ENCODE measurements at places on chromosomes 3 and 15.

DNA sequence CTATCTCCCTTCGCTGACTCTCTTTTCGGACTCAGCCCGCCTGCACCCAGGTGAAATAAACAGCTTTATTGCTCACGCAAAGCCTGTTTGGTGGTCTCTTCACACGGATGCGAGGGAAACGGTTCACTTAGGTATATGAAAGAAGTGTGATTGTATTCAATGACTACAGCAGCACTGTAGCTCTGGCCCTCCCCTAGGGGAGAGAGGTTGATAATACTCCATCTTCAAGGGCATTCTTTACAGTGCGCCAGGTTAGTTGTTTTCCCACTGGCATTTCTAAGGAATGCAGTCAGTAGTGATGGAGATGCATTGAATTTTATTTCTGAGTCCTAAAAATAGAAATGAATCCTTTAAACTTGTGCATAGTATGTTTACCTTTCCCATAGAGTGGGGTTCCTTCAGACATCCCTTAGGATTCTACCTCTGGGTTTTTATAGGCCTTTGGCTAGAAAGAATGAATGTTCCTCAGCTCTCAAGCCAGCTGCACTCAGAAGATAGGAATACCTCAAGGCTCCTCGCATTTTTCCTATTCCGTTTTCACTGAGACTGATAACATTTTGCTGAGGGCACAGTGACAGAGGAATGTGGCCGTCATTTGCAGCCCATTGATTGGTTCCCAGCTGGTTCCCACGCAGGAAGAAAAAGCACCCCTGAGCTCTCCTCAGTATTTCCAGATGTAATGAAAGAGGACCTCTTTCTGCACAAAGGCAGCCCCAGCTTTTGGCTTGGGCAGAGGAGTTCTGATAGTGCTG, 131.8 kb upstream of the C2CD4B start:
- no peak for DNase-seq

DNA sequence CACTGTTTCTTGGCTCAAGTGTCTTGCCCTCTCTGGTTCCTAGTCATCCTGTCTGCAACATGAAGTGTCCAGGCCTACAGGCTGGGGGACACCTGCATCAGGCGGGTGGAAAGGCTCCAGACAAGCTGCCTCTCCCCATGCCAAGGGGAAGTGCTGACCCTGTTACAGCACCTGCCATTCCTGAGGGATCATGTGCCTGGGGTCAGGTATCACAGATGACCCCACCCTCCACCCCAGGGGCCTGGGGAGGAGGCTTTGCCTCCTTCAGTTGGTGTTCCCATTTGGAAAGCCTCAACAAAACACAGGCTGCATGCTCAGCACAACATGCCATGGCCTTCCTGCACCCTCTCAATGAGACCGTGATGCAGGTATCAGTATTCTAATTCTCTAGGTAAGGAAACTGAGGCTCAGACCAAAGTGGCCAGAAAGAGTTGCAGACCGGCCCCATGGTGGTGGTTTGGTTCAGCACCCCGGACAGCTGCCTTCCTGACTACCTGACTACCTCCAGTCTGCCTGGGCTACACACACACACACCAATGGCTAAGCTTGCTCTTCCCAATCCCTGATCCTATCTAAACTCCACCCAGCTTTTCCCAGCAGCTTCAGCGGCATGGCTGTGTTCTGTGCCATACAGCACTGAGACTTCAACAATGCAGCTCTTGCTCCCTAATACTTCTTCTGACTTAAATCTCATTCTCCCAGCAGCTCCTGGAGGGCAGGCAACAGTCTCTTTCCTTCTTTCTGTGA, 69.7 kb upstream of the LINGO1 start:
- peak; percentile 46 for DNase-seq

- DNase-seq: no peak
These were observed 399.1 kb downstream of the SI start for GRCh38 chr3:164679245-164679644.

DNA sequence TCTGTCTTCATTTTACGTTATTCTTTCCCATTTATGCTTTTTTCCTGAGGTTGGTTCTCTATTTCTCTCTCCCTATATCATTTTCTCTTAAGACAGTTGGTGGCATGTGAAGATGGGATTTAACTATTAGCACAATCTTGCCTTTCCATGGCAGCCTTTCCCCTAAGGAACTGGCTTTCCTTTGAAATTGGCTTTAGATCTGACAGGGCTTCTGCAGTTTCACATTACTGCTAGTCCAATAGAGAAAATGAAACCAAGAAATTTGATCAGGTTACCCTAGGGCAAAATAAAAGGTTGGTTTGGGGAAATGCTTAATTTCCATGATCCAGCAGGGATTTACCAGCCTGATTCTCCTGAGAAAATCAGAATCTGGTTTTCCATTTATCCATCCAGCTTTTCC, 22.7 kb upstream of the CHL1 start:
- DNase-seq: no peak

- no peak for DNase-seq
These were observed 107.8 kb downstream of the SLCO3A1 start for GRCh38 chr15:91961357-91961756.

DNA sequence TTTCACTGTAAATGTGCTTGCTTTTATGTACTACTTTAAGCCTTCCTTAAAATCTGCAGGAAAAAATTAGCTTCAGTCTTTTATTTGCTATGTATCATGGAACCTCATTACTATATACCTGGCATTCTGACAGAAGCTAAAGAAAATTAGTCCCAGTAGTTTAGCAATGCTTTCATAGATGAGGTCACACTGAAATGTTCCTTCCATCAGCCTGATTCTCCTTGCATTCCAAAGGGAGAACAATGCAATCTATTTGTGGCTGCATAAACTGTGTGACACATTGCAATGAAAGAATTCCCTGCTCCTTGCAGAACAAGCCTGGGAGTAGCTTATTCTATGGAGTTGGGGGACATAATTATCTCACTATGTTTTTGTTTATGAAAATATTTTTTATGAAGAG, 691.5 kb upstream of the ARPP21 start:
- DNase-seq: peak; percentile 0

GRCh38 chr3:174191380-174191779, 667.8 kb upstream of the NAALADL2 start:
- DNase-seq: no peak

DNA sequence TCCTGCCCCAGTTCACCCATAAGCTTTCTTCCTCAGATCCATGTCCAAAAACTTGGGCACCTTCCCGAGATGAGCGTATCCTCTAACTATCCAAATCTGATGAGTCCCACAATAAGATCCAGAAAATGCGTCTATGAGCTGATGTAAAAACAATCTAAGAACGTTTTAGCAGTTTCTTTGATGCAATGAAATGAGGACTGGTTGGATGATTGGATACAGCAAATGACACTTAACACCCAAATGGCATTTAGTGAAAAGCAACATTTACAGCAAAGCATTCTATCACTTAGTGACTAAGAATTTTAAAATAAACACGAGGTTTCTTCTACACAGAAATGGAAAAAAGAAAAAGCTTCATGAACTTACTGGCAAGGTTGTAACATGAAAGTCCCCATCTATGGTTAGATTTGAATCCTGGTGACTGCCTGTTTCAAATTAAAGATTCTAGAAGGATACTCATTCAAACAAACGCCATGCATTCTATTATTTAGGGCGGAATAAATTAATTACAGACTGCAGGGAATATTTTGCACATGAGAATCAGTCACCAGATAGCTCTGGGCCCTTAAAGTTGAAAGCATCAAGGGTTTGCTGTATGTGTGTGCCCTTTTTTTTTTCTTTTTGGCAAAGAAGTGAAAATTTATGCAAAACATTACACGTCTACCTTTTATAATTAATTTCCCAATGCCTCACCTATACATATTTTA, 598.6 kb downstream of the FOXP1 start:
- peak; percentile 62 for DNase-seq

DNA sequence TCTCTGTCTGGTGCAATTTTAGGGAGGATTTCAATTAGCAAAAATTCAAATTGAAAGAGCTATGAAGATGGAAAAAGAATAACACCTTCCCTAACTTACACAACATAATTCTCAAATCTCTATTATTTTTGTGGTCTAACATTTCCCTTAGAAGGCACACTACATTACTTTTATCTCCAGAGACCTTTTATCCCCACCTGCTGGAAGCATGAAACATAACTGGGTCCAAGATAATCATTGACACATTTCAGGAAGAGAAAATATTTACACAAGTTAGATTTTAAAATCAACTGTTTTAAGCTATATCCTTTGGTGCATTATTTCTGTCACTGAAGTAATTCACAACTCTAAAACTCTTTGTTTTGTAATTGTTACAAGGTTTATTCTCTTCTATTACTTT, 779.5 kb downstream of the ROBO1 start:
- peak; percentile 50 for DNase-seq

- DNase-seq: no peak
These were observed 8.6 kb downstream of the WDR73 start for GRCh38 chr15:84645496-84645895.

DNA sequence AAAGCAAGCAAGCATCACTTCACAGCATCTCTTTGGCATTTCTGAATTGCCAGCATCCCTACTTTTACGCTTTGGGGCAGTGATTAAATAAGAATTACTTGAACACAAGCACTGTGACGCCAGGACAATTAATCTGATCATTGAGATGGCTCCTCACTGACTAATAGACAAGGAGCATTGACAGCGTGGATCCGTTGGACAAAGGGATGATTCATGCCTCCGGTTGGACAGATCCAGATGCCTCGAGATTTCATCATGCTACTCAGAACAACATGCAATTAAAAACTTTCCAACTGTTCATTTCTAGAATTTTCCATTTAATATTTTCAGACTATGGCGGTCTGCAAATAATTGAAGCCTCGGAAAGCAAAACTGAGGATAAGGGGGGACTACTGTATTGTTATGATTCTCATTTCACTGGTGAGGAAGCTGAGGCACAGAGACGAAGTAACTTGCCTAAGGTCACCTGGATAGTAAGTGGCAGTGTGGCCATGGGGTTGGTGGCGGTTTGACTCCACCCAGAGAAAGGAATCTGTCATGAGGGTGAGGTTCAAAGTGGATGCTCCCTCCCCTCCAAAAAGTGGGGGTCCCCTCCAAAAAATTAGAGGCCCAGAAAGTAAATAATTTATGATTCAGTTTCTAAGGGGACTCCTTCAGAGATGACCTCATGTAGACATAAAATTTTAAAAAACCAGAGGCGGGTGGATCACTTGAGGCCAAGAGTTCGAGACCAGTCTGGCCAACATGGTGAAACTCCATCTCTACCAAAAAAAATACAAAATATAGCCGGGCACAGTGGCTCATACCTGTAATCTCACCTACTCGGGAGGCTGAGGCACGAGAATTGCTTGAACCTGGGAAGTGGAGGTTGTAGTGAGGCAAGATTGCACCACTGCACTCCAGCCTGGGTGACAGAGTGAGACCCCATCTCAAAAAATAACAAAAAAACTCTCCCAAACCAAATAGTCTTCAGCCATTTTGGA, 12.3 kb upstream of the PGPEP1L start:
- DNase-seq: peak; percentile 95

DNA sequence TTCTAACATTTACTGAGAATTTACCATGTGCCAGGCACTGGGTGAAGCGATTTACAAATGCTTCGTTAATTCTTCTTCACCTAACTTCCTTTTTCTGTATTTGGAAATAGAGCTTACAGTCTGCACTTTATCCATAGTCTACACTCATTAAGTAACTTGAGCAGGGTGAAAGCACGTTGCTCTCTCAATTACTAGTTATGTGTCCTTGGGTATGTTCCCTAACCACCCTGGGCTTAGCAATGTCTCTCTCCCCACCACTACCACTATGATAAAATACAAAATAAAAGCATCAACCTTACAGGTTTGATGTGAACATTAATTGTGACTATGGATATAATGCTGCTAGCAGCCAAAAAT, 172.9 kb upstream of the SLC2A2 start:
- no peak for DNase-seq

DNA sequence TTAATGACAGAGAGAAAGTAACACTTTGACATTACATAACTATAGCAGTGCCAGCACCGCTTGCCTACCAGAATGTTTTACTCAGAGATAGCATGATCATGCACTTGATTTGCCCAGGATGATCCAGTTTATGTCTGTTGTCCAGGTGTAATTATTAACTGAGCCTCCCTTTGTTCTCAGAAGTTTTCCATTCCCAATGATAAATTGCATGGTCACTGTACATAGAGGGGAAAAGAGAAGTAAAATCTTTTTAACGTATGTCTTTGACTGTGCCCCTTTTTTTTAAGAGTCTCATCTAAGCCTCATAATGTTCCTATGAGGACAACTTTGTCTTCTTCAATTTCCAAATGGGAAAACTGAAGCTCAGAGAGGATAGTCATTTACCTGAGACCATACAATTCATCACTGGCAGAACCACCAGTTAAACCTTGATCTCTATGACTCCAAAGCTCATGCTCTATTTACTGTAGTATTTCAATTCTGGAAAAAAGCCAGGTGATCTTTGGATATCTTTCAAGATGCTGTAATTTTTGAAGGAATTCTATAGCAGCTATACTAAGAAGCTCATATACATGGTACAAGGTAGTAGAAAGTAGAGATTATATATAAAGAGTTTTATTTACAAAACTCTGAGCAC, 25.1 kb downstream of the C3orf85 start:
- no peak for DNase-seq

- DNase-seq: peak; percentile 57
These were observed at the start of gene FAM174B for GRCh38 chr15:92655178-92655995. TSS of gene FAM174B (minus strand) at chr15:92655775.

GRCh38 chr3:37892927-37893600, 31.4 kb downstream of the CTDSPL start:
- DNase-seq: peak; percentile 6

DNA sequence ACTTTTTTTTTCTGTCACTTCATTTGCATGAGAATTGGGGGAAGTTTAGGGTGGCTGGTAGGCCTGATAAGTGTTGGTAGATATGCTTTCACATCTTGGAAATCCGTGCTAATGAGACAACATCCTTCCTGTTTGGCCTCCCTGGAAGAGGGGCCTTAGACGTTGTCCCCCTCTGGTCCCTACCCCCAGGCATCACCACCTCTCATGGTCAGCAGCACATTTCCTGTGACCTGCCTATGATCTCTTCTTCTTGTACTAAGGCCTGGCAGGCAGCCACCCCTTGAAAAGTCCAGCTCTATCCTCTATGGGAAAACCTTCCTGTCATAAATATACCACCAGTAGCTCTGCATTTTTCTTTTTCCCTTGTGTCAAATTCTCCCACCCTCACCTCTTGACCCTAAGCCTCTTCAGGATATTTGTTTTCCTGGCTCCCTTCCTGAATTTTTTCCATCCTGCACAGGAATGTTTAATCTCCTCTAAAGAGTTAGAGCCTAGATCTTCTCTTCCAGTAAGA, 107.8 kb downstream of the SNRK start:
- DNase-seq: peak; percentile 8

- DNase-seq: no peak
These were observed 3.9 kb downstream of the CLDND1 start for GRCh38 chr3:98518816-98519215.

- DNase-seq: peak; percentile 56
These were observed 36.5 kb downstream of the FAM98B start for GRCh38 chr15:38490242-38490922.

GRCh38 chr3:1456781-1457311, 364.0 kb downstream of the CNTN6 start:
- DNase-seq: no peak

GRCh38 chr15:82081914-82082762, 36.3 kb upstream of the MEX3B start:
- peak; percentile 93 for DNase-seq
